ENCODE measurements at places on chromosomes 7 and 10.
A peak's percentile ranks its signal among the peaks of the same experiment; 100 is the strongest.

DNA sequence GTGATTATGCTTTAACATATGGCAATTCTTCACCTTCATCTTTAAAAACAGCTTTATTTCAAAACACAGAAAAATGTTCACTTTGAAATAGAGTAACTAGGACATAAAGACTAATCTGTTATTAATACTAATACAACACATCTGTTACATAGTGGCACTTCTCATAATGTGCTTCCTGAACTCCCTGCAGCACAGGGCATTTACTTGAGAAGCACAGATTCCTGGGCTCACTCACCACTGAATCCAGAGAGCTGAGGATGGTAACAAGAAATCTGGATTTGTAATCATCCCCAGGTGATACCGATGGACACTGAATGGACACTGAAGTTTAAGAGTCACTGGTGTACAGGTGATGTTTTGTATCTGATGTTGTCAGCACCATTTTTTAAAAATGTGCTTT lies 96.1 kb downstream of the COL28A1 start:
- H3K27me3 ChIP-seq: no peaks in the 10 kb centered on the region
- no peaks in the 10 kb centered on the region for H3K4me1 ChIP-seq
- DNase-seq: no peak
- no peak overlapping the region for H3K27ac ChIP-seq
- no peaks in the 10 kb centered on the region for H3K36me3 ChIP-seq

GRCh38 chr10:63376560-63377304 lies 89.0 kb downstream of the JMJD1C start:
- DNase-seq: no peak
- no peaks in the 10 kb centered on the region for H3K27me3 ChIP-seq
- no peak overlapping the region for H3K27ac ChIP-seq
- no peaks in the 10 kb centered on the region for H3K36me3 ChIP-seq
- H3K4me3 ChIP-seq: no peak overlapping the region
- peaks cover 6% of the 10 kb centered on the region for H3K4me1 ChIP-seq

DNA sequence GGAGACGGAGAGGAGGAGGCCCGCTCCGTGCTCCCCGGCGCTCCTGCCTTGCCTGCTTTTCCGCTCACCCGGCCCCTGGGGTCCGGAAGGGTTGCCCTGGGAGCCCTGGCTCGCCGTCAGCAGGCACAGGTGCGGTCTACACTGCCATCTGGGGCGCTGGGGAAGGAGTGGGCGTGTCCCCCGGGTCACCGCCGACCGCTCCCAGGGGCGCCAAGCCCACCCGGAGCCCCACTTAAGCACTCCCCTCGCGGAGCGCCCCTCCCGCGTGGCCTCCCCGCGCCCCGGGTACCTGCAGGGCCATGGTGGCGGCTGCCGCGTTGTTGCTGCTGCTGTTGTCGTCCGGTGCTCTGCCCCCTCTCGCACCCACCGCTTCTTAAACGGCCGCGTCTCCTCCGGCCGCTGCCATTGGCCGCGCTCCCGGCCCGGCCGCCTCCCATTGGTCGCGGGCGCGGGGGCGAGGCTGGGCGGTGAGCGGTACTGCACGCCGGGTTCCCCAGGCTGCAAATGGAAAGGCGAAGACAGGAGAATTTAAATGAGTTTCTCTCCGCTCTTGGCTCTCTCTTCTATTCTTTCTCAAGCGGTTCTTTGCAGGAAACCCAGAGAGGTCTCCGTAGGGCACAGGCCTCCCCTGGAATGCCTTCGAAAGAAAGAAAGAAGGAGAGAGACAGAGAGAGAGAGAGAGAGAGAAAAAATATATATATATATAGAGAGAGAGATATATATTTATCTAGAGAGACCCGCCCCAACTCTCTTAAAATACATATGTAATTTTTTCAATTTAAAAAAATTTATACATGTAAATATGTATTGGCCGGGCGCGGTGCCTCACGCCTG lies at the start of gene ACBD7:
Gene ACBD7 (minus strand): TSS at position 349 of the 834 bp plus-strand sequence. CDS start 48 bp downstream, at position 301.
- H3K4me3 ChIP-seq: peak within 1 kb of the TSS; percentile 11
- H3K36me3 ChIP-seq: no peaks in the 10 kb centered on the region
- H3K4me1 ChIP-seq: peaks cover 4% of the 10 kb centered on the region
- no peaks in the 10 kb centered on the region for H3K27me3 ChIP-seq
- peak; percentile 80 for DNase-seq
- no peak within 1 kb of the TSS for H3K27ac ChIP-seq

DNA sequence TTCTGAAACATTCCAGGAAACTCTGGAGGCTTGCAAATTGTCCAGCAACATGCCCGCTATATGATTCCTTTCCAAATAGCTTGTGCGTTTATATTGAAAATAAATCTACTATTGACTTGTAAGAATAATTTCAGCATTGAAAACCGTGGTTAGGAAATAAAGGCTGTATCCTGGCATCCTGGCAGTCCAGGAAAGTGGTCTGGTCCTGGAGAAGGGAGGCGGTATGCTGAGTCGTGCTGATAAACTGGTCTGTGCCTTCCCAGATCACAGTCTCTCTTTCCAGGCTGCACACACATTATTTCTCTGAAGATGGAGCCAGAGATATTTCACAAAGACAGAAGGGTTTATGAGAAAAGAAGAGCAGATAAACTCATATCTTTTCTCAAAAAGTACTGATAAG lies 350.1 kb upstream of the COBL start:
- H3K27me3 ChIP-seq: no peaks in the 10 kb centered on the region
- no peak overlapping the region for H3K4me3 ChIP-seq
- no peaks in the 10 kb centered on the region for H3K36me3 ChIP-seq
- DNase-seq: no peak
- H3K4me1 ChIP-seq: no peaks in the 10 kb centered on the region

DNA sequence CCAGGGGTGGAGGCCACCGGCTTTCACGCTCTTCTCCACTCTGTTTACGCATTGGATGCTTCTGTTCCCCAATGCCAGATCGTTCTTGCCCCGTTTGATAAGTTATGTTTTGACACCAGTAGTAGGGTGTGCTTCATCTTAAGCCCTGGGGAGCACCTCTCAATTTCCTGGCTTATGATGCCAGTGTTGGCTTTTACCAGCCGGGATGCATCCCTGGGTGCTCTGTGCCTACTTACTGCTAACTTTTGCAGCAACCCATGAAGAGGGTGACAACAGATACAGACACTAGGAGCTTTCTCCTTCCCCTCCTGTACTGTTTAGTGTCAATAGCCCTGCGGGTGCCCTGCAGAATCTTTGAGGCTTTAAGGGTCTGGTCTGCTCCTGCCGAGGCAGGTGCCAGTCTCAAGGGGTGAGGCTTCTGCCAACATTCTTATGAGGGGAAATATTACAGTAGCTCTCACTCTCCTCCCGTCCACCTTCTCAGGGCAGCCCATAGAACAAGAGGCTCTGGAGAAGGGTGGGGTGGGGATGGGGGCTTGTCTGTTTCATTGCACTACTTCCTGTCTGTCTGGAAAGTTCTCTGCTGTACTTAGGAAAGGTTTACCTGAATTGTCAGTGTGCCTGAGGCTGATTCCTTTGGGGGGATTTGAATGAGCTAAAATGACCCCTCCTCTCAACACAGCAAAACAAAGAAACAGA lies 23.3 kb downstream of the ADCY1 start:
- H3K27ac ChIP-seq: no peak overlapping the region
- H3K27me3 ChIP-seq: no peaks in the 10 kb centered on the region
- H3K4me3 ChIP-seq: no peak overlapping the region
- DNase-seq: no peak
- H3K4me1 ChIP-seq: no peaks in the 10 kb centered on the region
- H3K36me3 ChIP-seq: no peaks in the 10 kb centered on the region

GRCh38 chr10:4651404-4652037 lies 174.5 kb upstream of the AKR1E2 start:
- H3K4me1 ChIP-seq: peaks cover 15% of the 10 kb centered on the region
- DNase-seq: no peak
- H3K27ac ChIP-seq: no peak overlapping the region
- no peak overlapping the region for H3K4me3 ChIP-seq
- no peaks in the 10 kb centered on the region for H3K27me3 ChIP-seq

- H3K4me3 ChIP-seq: no peak overlapping the region
- H3K27ac ChIP-seq: no peak overlapping the region
- H3K27me3 ChIP-seq: no peaks in the 10 kb centered on the region
- DNase-seq: no peak
- H3K36me3 ChIP-seq: no peaks in the 10 kb centered on the region
Measured at GRCh38 chr7:77222819-77223218, 23.2 kb upstream of the FGL2 start.

DNA sequence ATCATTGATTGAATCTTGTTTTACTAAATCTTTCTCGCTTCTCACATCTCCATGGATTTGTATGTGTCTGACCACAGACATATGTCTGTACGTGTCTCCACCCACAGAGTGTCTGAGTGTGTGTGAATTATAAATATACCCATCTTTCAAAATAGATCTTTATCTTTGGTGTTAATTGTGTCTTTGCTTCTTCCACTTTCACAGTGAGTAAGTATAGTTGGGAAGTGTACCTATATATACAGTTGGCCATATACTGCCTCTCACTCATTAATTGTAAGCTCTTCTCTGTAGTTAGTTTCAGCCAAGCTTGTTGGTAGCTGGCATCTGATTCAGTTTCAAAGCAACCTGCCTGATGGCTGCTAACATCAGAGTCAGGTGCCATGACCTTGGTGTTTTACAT lies 18.4 kb downstream of the EEPD1 start:
- DNase-seq: no peak
- no peaks in the 10 kb centered on the region for H3K27me3 ChIP-seq
- H3K4me1 ChIP-seq: peaks cover 7% of the 10 kb centered on the region
- no peaks in the 10 kb centered on the region for H3K36me3 ChIP-seq
- H3K27ac ChIP-seq: no peak overlapping the region
- no peak overlapping the region for H3K4me3 ChIP-seq

- H3K36me3 ChIP-seq: no peaks in the 10 kb centered on the region
- no peaks in the 10 kb centered on the region for H3K4me1 ChIP-seq
- no peak overlapping the region for H3K4me3 ChIP-seq
- no peak overlapping the region for H3K27ac ChIP-seq
- no peaks in the 10 kb centered on the region for H3K27me3 ChIP-seq
Measured at GRCh38 chr7:151744656-151745638, 132.0 kb downstream of the PRKAG2 start.

DNA sequence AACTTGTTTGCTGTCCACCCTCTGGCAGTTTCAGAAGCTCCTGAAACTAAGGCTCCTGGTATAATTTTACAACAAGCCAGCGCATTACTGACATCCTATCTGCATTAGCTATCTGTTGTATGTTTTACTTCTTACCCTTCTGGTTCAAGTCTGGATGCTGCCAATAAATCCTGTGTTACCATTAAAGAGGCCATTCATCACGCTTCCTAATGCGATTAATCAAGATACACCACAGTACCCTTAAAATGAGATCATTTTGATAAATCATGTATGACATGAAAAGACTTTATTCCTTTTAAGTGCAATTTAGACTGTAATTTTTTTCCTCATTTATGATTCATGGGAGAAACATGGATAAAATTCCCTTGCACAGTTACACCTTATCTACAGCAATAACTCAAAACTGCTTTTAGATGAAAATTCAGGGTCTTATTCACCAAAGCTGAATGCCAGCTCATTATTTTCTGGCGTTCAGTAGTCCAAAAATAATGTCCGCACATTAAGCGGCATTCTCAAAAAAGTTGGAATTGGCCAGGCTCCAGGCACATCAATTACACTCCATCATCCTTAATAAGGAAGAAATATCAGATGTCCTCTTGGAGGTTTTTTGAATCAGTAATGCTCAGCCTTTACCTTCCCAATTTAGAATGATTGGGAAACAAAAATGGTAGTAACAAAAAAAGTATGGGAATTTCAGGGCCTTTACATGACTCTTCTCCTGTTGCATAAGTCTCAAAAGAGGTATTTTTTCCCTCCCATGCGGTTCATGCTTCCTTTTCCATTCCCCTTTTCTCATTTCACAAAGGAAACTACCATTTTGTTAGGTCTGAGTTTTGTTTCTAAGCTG lies 878.5 kb downstream of the LRMDA start:
- no peak overlapping the region for H3K4me3 ChIP-seq
- no peak overlapping the region for H3K27ac ChIP-seq
- H3K4me1 ChIP-seq: no peaks in the 10 kb centered on the region
- H3K27me3 ChIP-seq: no peaks in the 10 kb centered on the region
- H3K36me3 ChIP-seq: no peaks in the 10 kb centered on the region
- no peak for DNase-seq

DNA sequence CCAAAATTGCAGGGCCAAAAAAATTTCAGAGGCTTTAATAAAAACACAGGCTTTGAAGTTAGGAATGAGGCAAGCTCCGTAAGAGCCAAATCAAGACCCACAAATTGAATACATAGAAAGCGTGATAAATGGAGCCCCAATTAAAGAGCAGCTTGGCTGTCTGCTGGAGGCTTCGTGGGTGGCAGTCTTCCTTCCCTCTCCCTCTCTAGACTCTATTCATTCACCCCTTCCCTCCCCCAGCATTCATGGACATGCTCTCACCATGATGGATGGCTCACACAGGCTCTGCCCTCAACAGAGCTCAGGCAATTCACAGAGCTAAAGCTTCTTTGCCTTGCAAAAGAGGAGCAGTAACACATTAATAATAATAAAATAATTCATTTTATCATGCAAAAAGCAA lies 214.1 kb downstream of the HERPUD2 start:
- H3K4me3 ChIP-seq: no peak overlapping the region
- H3K4me1 ChIP-seq: no peaks in the 10 kb centered on the region
- DNase-seq: no peak
- no peaks in the 10 kb centered on the region for H3K36me3 ChIP-seq
- H3K27me3 ChIP-seq: no peaks in the 10 kb centered on the region

DNA sequence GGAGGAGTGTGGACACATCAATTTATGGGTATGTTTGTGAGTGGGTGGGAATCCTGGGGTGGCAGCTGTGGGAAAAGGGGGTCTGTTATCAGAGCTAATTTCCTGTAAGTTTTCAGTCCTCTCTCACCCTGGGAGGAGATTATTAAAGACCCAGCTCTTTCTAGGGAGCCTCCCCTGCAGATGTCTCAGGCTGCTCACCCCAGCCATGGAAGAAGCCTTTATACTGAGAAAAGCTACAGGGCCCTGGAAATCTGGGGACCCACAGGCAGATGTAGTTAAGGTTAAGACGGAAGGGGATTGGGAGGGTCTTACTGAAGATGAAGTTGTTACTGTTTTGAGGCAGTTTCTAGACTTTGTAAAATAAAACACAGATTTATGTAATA lies 4.6 kb downstream of the ZNF680 start:
- H3K36me3 ChIP-seq: no peaks in the 10 kb centered on the region
- peaks cover 15% of the 10 kb centered on the region for H3K4me1 ChIP-seq
- no peak for DNase-seq
- H3K27me3 ChIP-seq: no peaks in the 10 kb centered on the region
- no peak overlapping the region for H3K4me3 ChIP-seq
- H3K27ac ChIP-seq: no peak overlapping the region

DNA sequence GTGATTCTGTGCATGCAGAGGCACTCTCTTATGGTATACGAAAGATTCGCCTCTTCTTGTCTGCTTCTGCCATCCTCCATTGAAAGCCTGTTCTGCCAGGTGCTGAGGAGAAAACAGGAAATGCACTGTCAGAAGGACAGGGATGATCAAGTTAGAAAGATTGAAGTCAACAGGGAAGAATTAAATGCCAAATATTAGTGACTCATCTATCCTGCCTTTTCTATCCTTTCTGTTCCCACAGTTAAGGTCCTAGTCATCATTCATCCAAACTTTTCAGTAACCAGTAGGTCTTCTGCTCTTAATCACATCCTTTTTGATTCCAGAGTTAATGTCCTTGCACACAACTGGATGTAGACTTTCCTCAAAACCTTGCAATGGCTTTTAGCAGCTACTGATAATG lies 4.8 kb upstream of the ZNF783 start:
- H3K36me3 ChIP-seq: peaks cover 24% of the 10 kb centered on the region
- H3K4me1 ChIP-seq: peaks cover 6% of the 10 kb centered on the region
- DNase-seq: no peak
- no peaks in the 10 kb centered on the region for H3K27me3 ChIP-seq
- no peak overlapping the region for H3K27ac ChIP-seq
- H3K4me3 ChIP-seq: no peak overlapping the region

GRCh38 chr7:122544463-122544862 lies 154.5 kb downstream of the RNF133 start:
- no peak for DNase-seq
- H3K4me3 ChIP-seq: no peak overlapping the region
- H3K27ac ChIP-seq: no peak overlapping the region
- no peaks in the 10 kb centered on the region for H3K4me1 ChIP-seq
- H3K27me3 ChIP-seq: no peaks in the 10 kb centered on the region

Data from CD4-positive, alpha-beta memory T cell (primary cell).